ENCODE measurements at places on chromosomes 4 and X. TPM values are rescaled to one million over a fixed set of nuclear protein-coding genes. Genes with fewer than 3 reads are reported as not detected.

Gene TKTL2
- total RNA-seq, result not detected

Gene ETDA
- not detected for total RNA-seq

Gene FGF5
- 1.3 TPM for total RNA-seq

Gene VCX
- not detected for total RNA-seq

DNA sequence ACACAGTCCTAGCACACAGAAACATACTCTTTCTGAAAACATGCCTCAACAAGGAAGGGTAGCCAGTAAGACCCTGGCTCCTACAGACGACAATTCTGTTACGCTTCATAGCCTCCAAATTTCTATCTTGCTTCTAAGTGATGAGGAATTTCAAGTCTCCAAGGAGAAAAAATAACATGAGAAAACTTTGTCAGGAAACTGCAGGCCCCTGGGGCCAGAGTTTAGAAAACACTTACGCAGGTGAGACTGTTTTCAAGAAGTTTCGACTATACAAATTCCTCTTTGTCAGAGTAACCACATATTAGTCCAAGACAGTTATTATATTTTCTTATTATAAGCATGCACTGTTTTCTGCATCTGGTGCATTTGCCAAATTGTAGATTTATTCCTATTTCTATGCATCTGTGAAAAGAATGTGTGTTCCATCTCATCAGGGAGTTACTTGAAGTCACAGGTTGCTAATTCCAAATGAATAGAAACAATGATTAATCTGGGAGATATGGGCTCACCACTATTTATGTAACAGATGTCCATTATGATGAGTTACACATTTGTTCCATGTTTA lies 30.3 kb upstream of the HCCS start:
- DNase-seq, result no peak

DNA sequence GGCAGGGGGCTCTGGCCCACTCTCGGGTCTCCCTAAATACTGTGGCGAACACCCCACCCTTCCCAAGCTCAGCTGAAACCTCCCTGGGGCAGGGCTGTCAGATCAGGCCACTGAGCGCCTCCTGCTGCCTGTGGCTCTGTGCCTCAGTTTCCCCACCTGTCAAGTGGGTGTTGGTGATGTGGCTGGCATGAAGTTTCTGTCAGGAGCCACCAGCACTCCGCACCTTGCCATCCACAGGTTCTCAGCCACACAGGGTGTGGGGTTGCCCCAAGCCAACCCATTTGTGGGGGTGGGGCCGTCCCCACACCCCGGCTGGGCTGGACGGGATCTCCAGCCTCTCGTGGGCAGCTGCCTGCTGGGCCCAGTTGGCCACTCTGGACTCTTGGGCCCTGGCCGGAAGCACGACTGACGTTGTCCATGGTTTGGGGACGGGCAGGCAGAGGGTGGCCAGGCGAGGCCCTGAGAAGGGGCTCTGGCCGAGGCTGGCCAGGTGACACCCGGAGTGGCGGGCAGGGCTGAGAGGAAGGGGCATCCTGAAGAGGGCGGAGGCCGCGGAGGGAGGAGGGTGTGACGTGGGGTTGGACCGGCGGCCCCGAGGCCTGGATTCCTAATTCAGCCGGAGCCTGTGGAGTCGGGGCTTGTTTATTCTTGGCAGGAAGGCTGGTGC lies 5.5 kb upstream of the FGFR3 start:
- DNase-seq, result no peak

GRCh38 chrX:16039363-16039762 lies 84.0 kb upstream of the GRPR start:
- DNase-seq, result no peak

- DNase-seq, result no peak
Measured at GRCh38 chr4:86762649-86763048, 86.5 kb downstream of the SLC10A6 start.

Gene DRP2
- 0.23 TPM for total RNA-seq

DNA sequence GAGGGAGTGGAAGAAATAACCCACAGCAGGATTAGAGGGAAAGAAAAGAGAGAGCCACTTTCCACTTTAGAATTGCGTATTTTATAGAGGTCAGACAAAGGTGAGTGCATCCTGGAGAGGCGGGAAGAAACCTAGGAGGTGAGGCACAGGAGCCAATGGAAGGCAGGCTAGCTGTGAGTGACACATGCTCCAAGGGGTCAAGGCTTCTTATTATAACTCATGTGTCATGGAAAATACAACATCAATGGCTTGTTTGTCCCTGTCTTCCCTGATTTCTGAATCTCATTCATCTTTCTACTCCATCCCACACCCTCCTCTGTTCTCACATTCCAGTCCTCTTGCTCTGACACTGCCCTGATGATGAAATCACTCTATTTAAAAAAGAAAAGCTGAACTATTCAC lies 14.4 kb downstream of the ANXA3 start:
- no peak for DNase-seq
